ENCODE measurements at places on chromosomes 2 and 18.

GRCh38 chr2:72982219-72982618 is 64.9 kb downstream of the EMX1 start:
- DNase-seq, result no peak

GRCh38 chr2:105800036-105800713 is 55.5 kb downstream of the NCK2 start:
- DNase-seq, result no peak

DNA sequence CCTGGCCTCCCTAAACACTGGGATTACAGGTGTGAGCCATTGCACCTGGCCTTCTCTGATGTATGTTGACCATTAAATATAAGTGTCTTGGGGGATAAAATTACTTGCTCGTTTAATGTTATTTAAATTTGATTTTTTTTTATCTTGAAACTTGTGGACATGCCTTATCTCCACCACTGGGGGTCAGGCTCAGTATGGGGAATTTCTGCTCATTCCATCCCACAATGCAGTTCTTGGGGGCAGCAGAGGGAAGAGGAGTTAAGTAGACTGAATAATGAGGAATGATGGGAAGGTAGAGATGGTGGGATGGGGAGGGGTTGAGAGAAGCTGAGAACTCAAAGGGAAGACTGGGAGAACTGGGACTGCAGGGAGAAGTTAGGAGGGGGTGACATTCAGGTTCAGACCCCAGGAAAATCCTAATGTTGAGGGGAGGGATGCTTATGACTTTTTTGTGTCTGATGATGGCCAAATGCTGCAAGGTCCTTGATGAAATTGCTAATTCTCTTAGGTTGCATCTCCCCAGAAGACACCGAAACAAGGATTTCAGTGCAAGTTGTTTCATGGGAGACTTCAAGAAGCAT is 174.2 kb downstream of the MIB1 start:
- DNase-seq, result peak; percentile 20

DNA sequence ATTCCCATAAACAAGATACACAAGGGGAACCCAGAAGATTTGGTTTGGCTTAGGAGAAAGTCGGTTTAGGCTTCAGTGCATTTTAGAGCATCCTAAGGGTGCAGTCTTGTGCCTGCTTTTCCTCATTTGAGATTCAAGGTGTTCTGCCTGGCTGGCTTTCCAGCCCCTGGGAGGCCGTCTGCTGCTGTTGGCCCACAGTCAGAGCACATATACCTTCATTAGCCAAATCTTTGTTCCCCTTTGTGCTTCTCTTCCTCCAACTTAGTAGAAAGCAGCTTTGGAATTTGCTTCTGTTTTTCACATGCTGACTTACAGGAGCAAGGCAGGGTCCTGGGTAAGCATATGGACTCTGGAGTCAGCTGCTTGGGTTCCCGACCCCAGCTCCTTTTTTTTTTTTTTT is 477.1 kb upstream of the TCF4 start:
- DNase-seq, result no peak

DNA sequence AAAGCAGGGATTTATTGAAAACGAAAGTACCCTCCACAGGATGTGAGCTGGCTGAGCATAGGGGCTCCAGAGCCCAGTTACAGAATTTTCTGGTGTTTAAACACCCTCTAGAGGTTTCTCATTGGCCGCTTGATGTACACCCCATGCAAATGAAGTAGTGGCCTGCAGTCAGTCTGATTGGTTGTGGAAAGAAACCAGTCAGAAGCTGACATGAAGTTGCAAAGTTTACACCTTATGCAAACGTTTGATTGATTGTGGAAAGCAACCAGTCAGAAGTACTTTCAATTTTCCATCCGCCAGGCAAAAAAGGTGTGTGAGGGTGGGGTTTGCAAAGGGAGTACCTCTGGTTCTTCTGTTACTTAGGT is 62.3 kb downstream of the VWA3B start:
- no peak for DNase-seq

DNA sequence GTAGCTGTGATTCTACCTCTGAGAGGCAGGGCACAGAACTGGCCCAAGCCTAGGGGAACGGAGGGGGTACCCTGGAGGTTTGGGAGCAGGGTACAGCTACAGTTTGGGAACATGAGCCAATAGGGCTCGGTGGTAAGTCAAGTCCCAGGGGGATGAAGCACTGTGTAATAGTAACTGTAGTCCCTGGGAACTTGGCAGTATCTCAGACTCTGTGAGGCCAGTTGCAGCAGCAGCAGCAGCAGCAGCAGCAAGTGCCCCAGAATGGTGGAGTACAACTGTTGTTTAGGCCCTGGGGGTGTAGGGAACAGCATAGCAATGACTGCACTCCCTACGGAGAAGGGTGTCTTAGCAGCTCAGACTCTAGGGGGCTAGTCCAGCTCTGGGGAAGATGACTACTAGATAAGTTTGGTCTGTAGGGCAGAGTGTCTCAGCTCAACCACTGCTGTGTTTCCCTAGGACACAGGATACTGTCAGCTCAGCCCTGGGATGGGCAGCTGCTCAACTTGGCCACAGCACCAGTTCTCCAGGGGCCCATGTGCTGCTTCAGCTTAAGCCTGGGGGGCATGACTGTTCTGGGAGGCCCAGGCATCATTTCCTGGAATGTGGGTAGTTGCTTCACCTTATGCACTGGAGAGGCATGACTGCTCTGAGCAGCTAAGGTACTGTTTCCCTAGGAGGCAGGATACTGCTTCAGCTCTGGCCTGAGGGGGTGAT is 20.5 kb downstream of the CARF start:
- DNase-seq, result no peak

DNA sequence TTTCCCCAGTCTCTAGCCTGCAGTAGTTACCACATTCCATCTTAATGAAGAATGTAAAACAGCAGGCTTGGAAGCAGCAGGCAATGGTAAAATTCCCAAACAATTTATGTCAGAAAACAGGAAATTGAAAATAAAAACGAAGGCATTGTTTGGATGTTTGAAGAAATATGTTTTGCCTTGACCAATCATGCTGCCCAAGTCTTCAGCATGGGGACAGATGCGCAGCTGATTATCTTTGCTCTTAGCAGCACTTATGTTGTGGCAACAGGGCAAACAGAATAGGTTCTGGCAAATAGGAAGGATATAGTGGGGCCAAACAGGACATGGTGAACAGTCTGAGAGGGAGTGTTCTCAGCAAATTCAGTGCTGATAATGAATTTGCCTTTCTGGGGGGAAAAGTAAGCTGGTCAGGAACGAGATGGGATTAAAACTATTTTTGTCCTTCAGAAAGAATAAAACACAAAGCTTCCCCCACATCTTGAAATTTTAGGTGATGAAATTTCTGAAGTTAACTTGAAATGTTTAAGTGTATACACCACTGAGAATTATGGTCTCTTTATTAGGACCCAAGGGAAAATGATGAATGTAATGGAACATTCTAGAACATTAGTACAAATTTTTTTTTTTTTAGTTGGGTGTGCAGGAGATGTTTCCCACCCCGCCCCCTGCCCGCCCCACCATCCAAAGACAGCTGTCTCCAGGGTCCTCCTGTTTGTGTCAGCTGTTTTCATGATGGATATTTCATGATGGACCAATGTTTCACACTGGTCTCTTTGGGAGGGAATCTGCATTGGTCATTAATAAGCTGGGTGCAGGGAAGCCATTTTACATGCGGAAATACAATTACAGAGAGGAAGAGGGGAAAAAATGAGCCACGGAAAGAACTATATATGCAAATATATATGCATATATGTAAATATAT is 239.5 kb upstream of the REV1 start:
- DNase-seq, result no peak

GRCh38 chr2:133194362-133194655 is 374.0 kb downstream of the NCKAP5 start:
- DNase-seq, result no peak

GRCh38 chr18:62710417-62710816 is 4.9 kb upstream of the PHLPP1 start:
- no peak for DNase-seq

DNA sequence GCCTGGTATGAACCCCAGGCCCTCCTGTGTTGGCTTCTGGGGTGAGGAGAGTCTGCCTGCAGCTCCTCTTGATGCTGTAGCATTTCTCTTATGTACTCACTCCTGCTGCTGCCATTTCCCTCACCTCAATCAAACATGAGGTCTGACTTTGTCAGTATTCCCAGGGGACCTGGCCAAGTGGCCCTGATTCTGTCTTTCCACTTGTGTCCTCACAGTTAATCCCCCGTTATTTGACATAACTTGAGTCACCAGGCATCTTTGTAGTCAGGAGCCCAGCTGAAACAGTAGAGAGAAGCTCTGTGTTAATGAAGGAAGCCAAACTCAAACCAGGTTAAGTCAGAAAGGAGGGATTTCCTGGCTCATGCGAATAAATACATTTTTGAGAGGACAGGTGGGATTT is 55.0 kb downstream of the SLC9A2 start:
- no peak for DNase-seq

DNA sequence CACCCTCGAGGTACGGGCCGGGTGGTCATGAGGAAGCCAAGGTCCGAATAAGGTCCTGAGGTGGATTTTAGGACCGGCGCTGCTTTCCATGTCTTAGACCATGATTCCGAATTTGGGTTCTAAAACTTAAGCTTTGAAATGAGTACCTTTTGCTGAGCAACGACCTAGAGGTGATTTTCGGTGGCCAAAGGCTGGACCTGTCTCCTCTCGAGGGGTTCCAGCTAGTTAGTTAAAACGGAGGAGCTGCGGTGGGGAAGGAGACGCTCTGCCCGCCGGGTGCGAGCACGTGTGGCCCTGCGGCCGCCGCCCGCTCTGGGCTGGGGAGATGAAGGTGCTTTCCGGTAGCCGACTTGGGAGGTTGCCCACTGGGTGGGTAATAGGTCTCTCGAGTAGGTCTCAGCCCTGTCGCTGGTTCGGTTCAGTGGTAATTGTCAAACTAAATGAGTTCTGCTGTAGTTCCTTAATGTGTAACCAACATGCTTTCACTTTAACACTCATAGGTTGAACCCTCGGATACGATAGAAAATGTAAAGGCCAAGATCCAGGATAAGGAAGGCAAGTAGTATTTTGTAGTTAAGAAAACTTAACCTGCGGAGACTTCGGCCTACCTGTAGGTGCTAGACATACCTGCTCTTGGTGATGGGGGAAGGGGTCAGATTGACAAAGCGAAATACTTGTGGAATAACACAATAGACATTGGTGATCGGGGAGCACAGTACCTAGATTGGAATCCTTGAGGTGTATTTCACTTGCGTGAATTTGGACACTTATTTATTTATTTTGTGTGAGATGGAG is 572 bp downstream of the RPS27A start:
- DNase-seq, result no peak

DNA sequence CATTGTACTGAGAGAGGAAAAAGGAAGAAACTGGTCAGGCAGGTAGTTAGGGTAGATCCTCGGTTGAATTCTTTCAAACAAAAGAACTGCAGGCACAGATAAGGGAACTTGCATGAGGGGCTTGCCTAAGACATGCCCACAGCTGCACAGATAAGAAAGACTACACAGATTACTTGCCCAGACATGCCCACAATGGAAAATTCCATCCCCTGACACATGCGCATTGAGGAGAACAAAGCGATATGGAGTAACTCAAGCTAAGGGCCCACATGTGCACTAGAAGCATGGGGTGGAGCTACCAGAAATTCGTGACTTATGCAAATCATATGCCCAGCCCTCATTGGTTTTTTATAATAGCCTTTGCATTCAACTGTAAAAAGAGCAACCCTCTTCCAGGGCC is 181.3 kb upstream of the ZNF521 start:
- no peak for DNase-seq
